ENCODE measurements at places on chromosomes 3 and 15.

- no peak for DNase-seq
These were observed 14.1 kb upstream of the TOPAZ1 start for GRCh38 chr3:44227632-44228031.

DNA sequence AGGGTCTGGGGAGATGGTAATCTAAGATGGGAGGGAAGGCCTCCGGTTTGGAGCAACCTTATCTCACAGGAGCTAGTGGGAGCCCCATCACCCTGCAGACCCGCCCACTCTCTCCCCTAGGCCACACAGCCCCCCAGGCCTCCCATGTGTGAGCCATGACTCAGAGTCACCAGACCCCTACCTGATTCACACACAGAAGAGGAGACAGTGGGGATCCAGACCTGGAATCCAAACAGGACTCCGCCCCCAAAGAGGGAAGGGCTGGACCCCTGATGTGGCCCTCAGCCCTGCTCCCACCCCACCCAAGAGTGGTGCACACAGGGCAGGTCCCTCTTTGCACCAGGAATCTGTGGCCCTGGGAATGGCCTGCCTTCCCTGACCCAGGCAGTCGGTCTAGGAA lies 97.4 kb downstream of the ADCY5 start:
- no peak for DNase-seq

DNA sequence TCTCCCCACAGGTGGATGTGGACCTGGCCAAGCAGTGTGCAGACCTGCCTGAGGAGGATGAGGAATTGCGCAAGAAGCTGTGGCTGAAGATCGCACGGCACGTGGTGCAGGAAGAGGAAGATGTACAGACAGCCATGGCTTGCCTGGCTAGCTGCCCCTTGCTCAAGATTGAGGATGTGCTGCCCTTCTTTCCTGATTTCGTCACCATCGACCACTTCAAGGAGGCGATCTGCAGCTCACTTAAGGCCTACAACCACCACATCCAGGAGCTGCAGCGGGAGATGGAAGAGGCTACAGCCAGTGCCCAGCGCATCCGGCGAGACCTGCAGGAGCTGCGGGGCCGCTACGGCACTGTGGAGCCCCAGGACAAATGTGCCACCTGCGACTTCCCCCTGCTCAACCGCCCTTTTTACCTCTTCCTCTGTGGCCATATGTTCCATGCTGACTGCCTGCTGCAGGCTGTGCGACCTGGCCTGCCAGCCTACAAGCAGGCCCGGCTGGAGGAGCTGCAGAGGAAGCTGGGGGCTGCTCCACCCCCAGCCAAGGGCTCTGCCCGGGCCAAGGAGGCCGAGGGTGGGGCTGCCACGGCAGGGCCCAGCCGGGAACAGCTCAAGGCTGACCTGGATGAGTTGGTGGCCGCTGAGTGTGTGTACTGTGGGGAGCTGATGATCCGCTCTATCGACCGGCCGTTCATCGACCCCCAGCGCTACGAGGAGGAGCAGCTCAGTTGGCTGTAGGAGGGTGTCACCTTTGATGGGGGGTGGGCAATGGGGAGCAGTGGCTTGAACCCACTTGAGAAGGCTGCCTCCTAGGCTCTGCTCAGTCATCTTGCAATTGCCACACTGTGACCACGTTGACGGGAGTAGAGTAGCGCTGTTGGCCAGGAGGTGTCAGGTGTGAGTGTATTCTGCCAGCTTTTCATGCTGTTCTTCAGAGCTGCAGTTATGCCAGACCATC lies 8.6 kb downstream of the VPS18 start:
- no peak for DNase-seq

DNA sequence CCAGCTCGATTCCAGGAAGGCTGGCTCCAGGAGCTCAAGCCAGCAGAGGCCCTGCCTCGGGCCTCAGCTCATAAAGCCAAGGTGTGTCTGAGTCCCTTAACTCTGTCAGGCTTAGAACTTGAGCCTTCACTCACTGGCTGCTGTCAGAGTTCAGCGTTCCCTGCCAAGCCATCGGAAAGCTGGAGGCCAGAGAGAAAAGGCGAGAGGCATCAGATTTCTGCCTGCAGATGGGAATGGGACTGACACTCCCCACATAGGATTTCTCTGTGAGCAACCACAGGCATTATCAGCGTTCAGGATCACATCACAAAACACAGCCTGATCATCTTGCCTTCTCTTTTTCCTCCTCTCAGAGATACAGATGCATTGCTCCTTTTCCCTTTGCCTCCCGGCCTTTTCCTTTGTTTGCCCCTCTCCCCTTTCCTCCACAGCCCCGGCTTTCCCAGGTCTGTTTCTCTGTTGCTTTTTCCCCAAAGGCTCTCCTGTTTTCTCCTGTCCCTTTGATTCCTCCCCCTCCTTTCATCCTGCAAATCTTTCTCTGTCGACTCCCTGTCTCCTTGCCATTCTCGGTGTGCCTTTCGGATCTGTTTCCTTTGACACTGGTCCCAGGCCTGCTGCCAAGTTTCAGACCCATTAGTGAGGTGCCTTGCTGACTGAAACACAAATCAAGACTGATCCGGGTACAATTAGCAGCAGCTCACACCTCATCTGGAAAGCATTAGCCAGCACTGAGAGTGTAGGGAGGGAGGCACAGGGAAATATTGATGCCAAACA lies 44.5 kb upstream of the BOC start:
- no peak for DNase-seq

DNA sequence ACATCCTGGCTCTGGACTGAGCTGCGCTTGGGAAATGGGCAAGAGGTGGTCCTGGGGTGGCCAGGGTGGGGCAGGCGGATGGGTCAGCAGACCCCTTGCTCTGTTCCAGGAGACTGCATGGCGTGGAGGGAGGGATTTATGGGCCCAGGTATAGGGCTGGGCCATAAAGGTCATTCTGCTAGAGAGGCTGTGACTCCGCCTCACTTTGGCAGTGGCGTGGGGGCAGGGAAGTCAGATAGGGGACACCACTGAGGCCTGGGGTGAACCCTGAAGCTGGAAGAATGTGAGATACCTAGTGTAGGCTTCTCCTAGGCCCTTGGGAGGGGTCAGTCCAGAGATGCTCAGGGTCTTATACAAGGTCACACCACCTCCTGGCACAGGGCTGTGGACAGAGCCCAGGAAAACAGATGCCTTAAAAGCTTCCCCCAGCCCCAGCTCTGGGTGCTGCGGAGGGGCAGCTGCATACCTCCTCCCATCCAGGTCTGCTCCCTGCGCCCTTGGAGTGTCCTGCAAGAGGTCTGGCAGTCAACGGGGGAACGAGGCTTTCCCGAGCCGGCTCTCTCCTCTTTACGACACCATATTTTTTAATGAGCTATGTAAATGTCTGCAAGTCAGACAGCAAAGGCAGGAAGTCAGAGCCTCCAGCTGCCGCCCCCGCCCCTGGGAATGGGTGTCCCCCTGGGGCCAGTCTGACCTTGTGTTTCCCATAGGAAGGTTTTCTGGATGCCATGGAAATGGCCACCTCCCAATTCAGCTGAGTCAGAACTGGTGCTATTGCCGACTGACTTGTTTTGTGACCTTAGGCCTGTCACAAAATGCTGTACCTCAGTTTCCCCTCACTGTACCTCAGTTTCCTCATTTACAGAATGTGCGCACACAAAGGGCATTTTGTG lies 26.3 kb downstream of the LINGO1 start:
- DNase-seq, result no peak

DNA sequence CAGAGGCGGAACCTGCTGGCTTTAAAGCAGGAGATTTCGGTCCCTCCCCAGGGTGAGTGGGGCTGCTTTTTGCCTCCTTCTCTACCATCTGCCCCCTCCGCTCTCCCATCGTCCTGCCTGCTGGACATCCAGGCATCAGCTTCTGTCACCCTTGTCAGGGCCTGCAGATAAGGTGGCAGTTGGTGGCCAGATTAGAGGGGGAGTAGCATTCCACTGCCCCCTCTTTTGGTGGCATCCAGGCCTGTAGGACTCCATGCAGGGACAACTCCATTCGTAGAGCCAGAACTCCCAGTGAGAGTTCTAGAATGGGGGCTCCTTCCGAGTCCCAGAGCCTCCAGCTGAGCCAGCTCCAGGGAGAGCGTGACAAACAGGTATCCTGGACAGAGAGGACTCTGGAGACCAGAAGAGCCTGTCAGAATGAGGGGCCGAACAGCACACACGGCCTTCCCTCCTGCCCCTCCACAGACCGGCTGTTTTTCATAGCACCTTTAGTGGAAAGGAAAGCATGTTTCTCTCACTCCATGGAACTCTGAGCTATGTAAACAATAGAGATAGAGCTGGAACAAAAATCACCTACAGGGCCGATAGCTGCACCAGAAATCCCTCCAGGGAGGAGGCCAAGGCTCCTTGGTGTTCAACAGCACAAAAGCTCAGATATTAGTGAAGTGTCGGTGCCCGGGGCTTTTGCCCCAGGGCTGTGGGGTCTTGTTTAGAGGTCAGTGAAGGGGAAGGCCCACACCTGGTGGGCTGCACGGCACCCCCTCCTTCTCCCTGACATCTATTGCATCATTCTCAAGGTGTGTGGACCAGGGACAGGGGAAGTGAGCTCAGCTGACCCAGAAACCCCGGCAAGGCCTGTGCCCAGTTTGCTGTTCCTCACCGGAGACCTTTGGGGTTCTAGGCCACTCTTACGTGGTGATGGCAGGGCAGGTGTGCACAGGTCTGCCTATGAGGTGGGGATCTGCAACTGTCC lies 34.2 kb downstream of the MAGEF1 start:
- no peak for DNase-seq

DNA sequence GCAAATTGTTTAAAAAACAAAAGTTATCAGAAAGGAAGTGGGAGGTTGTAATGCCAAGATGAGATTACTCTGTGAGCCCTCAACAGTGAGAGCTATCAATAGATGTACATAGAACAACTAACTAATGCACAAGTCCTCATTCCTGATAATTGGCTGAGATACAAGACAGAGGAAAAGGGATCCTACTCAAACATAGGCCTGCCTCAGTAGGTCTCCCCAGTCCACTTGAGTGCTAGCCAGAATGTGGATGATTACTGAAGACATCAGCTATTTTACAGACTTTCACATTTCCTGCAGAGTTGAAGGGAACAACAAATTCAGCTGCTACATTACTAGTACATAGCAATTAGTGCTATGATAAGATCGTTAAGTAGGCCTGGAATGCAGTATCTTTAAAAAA lies 981.9 kb downstream of the TUSC7 start:
- no peak for DNase-seq

DNA sequence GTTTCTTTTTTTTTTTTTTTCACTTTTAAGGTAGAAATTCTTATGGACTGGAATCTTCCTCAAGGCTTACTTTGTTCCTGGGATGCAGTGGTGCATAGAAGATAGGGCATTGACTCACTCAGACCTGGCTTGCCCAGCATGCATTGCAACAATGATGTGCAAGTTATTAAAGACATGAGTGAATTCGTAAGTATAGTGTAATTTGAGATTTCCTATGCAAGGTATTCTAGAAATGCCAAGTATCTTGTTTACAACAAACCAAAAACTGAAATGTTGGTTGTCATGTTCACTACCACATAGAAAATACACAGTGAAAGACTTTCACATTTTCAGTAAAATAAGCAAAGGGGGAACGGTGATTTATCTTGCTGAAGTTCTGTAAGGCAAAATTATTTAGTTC lies 56.5 kb upstream of the FNDC3B start:
- no peak for DNase-seq

DNA sequence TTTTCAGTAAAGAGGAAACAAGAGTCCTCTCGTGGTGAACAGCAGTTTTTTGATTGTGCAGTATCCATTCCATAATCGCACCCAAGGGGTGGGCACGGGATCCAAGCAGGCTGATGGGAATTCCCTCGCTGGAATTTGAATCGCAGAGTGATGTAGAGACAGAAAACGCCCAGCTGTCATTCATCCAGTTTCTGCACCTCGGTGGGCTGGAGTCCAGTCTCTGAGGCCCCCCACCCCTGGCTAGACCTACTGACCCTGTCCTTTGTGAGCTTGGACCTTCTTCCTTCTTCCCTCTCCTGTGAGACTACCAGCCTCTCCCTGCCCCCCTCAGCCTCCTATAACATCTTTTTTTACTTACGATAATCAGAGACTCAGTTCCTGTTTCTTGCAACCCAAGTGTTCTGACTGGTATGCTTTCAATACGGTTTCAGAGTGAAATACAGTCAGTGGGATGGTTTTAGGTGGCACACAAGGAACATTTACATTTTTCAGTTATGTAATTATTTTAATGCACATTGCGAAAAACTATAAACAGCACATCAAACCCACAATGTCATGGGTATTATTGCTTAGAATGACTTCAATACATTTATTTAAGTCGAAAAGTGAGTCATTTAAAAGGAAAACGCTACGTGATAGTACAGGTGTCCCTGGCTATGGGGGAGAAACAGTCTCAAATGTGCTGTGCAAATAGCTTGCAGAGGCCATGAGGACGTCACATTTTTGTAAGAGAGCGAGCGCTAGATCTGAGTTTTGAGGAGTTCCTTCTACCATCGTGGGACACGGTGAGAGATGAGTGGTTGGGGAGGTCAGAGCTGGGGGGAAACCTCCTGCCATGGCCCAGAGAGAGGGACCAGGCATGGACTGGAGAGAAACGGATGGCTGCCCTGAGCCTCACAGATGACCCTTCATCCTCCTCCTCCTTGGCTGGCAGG lies 37.5 kb upstream of the CHST2 start:
- DNase-seq, result no peak

GRCh38 chr3:145058483-145058882 lies 1086.9 kb downstream of the DIPK2A start:
- DNase-seq, result no peak

DNA sequence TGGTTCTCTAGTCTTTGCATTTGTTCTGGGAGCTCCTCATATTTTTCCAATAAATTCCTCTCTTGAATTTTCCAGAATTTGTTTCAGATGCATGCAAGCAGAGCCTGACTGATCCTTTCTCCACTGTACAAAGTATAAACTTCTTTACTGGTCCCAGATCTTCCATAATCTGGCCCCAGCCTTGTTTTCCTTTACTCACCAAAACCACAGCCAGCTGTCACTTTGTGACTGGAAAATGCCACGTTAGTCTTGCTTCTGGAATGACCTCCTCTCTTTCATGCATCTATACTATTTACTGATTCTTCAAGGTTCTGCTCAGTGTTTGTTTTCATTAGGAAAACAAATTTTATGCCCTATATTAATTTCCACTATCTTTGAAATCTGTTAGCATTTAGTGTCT lies 60.4 kb upstream of the SPPL2A start:
- no peak for DNase-seq

DNA sequence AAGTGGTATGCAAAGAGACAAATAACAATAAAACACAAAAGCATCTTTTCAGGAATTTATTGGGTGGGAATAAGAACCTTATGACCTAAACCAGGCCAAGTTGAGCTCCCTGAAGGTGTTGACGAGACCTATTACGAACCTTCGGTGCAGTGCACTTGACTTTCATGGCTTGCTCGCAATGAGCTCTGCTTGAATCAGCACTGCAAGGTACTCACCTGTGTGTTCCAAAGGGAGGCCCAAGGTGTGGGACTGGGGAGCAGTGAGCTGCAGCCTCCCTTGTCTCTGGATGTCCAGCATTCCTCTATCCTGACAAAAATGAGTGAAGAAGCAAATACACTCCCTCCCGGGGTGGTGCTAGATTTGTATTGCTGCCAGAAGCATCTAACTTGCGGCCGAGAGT lies at the start of gene MDFIC2:
Gene MDFIC2, minus strand, starts transcription at position 303 of the 400 bp plus-strand sequence. CDS start 665 bp downstream, outside the sequence.
- no peak for DNase-seq

DNA sequence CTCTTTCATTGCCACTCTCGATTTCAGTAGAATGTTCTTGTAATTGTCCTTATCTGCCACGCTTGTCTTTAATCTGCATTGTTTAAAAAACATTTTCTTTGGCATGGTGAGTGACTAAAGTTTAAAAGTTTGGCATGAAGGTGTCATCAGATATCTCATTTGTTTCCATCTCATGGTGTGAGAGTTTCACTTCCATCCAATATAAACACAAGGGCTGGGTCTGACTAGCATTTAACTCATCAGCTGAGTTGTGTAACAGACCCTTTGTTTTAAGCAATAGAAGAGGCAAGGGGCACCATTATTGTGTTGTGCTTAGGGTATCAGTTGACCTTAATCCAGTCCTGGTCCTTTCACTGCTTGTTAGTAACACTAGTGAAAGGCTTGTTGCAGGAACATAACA lies 49.9 kb upstream of the IL12A start:
- no peak for DNase-seq
